Stimulated activated CD4-positive, alpha-beta T cell treated with anti-CD3 and anti-CD28 coated beads, Interleukin-15, amount 100 ng/mL, for 24 hours (primary cell): ENCODE measurements at places on chromosomes 3 and 15.

- no peak for DNase-seq
These were observed 5.0 kb downstream of the NUTM1 start for GRCh38 chr15:34347951-34348638.

DNA sequence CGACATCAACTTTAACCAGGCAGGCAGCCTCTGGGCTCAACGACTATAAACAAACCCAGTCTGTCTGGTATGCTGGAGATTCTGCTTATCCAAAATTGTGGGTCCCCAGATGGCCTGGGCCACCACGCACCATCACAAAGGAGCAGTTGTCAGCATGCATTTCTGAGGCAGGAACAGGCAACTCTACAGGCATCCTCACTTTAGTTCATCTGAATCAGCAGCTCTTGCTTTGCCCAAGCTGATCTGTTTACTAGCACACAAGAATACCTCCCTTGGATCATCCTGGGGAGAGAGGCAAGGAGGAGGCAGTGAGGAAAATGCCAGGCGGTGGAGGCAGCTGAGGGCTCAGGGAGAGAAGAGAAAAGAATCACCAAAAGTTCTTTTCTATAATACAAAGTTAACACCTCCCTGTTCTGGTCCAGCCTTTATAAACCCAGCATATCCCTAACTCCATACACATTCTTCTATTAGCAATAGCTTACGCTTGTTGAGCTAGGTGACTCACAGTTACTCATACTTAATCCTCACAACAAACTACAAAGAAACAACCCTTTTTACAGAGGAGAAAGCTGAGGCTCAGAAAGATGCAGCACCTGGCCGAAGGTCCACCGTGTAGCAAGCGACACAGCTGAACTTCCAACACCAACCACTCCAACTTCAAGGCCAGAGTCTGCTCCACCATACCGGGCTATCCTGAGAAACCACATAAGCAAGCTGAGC, 33.6 kb downstream of the ZDHHC3 start:
- no peak for DNase-seq

- DNase-seq = no peak
These were observed 104.3 kb downstream of the ABI3BP start for GRCh38 chr3:100888881-100889280.

DNA sequence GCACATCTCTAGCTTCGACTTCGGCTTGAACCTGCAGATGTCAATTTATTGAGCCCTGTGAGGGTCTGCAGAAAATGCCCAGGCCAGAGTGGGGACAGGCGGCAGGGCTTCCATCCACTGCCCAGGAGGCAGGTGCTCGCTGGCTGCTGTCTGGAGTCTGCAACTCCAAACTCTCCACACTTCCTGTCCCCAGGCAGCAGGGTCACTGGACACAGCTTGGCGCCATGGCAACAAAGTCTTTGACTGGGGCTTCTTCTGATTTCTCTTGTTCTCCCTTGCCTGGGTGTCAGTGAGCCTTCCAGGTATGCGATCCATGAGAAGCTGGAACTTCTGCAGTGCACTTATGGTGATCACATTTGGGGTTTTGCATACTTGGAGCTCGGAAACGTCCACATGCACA, 33.5 kb downstream of the SV2B start:
- no peak for DNase-seq

- no peak for DNase-seq
These were observed at the start of gene LRRC31 for GRCh38 chr3:169869484-169870220. Gene LRRC31, minus strand, starts transcription at chr3:169869935. Its CDS starts 128 bp downstream, at chr3:169869807.
